Osteoblast (primary cell): ENCODE measurements at places on chromosomes 6 and 20. TPM values are rescaled to one million over a fixed set of nuclear protein-coding genes. Genes with fewer than 3 reads are reported as not detected.

Gene SRMS
- not detected in 2 replicates for total RNA-seq

GRCh38 chr6:82251942-82252341 lies 4.4 kb upstream of the IBTK start:
- peak; percentile 89 for DNase-seq

DNA sequence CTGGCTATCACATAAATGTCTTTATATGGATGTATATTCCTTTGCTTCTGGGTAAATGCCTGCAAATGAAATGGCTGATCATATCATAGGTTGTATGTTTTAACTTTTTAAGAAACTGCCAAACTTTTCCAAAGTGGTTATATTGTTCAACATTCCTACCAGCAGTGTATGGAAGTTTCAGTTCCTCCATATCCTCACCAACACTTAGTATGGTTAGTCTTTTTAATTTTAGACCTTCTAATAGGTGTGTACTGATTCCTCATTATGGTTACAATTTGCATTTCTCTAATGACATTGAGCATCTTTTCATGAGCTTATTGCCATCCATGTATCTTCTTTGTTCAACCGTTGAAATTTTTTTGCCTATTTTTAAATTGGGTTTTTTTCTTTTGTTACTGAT lies 155.4 kb downstream of the ZFAND3 start:
- no peak for DNase-seq

Gene DSP
- 84.0 and 119 TPM in 2 replicates for total RNA-seq

DNA sequence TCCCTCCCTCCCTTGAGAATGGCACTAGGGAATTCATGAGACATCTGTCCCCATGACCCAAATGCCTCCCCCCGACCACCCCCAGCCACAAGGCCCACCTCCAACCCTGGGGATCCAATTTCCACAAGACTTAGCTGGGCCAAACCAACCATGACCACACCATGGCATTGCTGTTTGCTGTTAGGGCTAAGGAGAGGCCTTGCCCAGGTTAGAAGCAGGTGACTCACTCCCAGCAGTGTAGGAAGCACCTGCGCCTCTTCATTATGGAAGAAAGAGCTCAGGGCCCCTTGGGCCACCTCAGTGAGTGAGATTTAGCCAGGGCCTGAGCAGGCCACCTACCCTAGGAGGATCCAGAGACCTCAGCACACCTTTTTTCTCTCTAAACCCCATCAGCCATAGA lies 337.9 kb downstream of the TAF4 start:
- DNase-seq, result peak; percentile 27

- DNase-seq, result peak; percentile 79
Measured at GRCh38 chr20:63093966-63094766, 87.4 kb upstream of the BHLHE23 start.

- no peak for DNase-seq
Measured at GRCh38 chr6:136960781-136961180, 38.7 kb downstream of the SLC35D3 start.

DNA sequence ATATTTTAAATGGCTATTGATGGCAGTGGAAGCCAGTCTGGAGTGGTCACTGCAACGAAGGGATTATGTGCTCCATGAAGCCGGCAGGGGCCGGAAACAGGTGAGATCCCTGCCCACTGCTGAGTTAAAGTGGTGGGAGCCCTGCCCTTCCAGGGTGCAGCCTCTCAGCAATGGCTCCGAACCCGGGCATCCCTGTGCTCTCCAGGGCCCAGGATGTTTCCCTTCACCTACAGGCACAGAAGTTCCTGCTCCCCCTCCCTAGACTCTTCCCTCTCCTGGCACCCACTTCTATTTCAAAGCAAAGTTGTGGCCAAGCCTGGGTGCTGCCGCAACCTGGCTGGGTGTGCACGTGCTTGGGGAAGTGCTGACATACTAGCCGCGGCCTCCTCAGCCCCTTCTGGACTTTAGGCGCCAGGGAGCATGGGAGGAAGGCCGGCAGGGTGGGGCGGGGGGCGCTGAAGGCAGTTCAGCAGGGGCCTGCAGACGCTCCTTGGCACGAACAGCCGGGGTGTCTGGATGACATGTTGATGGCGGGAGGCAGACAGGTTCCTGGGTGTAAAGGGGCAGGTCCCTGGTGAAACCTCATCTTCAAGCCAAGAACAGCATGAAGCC lies 452.3 kb downstream of the HTR1B start:
- peak; percentile 49 for DNase-seq

DNA sequence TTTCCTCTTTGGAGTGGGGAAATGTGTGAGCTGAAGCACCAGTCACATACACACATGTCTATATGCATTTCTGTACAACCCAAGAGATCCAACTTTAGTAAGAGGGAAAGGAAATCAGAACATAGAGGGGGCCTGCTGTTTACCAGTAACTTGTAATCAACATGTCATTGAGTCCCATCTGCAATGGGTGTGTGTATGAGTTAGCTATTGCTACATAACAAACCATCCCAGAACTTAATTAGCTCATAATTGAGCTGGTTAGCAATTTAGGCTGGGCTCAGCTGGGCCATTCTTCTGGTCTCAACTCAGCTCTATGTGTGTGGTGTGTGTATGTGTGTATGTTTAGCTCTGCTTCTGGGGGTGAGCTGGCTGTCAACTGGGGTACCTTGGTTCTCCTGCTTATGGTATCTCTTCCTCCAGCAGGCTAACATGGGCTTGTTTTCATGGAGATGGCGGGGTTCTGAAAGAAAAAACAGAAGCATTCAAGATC lies 10.3 kb upstream of the RPP40 start:
- no peak for DNase-seq

Gene SLX4IP
- 4.0 and 4.7 TPM in 2 replicates for total RNA-seq

DNA sequence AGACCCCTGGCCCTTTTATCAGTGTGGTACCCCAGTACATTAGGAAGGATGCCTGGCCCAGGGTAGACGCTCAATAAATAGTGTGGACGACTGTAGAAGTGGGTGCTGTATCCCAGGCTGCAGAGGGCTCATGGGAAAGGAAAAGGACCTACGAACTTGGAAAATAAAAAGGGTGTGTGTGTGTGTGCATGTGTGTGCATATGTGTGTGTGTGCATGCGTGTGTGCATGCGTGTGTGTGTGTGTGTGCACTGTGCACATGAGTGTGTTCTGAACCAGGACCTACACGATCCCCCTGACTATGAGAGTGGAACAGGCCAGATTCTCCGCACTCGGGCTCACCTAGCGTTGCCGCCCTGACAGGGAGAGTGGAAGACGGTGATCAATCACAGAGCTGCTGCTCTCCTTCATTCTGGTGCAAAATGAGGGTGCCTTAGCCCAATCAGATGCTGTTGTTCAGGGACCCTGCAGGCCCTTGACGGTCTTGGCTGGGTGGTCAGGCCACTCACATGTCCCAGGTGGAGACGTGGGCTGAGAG lies 3.5 kb upstream of the UNC93A start:
- DNase-seq, result no peak

DNA sequence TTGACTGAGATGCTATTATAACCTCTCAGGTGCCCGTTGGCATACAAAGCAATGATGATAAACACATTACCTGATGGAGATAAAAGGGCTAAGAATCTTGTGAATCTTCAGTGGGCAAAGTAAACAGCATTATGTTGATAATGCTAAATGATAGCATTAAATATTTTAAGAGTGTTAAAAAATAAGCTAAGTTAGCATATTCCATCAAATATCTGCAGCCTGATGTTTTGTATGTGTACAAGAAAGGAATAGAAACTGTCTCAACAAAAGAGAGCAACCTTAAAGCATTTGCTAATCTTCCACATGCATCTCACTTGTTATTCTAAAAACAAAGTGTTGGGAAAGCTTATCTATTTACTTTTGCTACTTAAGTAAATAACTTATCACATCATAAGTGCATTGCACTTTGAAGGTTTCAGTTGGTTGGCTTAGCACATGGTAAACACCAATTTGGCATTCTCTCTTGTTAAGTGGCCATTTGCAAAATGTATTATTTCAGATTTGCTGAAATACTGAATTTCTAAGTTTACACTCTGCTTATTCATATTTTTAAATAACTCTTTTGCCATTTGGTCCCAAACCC lies 151.6 kb downstream of the SYNDIG1 start:
- DNase-seq, result no peak

DNA sequence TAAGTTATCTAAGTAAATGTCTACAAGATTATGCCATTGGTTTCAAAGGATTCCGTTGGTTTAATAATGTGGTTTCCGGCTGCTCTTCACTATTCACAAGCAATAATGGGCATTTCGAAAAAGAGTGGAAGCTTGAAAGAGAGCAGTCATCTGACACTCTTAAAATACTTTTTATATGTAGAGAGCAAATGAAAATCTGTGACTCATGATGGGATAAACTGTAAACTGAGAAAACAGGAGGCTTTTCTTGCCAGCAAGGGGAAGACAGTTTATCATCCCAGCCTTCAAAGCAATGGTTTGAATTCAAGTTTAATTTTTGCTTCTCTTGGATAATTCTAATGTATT lies 145.7 kb downstream of the KHDC1L start:
- DNase-seq, result peak; percentile 55

DNA sequence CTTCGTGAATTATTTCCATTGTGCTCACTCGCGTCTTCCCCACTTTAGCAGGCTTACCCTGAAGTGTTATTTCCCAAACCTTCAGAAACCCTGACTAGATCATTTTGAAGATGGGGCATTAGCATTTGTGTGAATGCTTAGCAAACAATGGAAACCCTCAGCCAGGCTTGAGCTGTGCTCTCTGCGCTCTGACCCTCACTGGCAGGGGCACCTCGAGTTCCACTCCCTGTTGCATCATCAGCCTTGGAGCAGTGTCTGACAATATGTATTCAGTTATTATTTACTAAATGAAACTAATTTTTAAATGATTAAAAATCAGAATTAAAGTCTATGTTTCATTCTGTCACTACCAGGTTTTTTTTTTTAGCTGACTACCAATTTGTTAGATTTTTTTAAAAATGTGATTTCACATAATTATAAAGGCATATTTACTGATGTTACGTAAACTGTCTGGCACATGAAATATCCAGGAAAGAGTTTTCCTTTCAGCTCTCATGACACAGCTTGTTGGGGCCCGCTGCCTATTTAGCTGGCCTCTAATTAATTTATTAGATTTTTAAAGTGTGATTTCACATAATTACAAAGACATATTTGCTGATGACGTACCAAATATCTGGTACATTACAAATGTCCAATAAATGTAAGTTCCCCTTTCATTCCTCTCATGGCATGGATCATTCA lies 155.2 kb downstream of the PACRG start:
- no peak for DNase-seq

Gene SPTLC3
- 14.8 and 15.9 TPM in 2 replicates for total RNA-seq

Gene CGA
- total RNA-seq, result not detected in 2 replicates

- DNase-seq, result no peak
Measured at GRCh38 chr6:138673346-138674014, 100.1 kb upstream of the CCDC28A start.

DNA sequence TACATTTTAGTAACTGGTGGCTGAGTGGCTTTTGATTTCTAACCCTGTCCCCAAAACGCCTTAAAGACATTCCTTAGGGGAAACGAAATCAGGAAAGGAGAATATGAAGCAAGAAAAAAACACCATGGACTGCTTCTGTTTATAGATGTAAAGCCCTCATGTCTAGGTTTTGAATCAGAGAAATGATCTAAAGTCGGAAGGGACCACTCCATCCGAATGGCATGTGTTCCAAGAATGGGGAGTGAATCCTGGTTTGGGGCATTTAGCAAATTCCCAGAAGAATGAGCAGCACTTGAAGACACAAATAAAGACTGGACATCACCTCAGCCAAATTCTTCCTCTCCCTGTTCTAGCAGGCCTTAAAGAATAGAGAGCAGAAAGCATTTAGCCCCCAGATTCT lies 65.6 kb downstream of the CAP2 start:
- DNase-seq, result no peak

Gene RALGAPA2
- total RNA-seq, result 6.2 and 7.7 TPM in 2 replicates

DNA sequence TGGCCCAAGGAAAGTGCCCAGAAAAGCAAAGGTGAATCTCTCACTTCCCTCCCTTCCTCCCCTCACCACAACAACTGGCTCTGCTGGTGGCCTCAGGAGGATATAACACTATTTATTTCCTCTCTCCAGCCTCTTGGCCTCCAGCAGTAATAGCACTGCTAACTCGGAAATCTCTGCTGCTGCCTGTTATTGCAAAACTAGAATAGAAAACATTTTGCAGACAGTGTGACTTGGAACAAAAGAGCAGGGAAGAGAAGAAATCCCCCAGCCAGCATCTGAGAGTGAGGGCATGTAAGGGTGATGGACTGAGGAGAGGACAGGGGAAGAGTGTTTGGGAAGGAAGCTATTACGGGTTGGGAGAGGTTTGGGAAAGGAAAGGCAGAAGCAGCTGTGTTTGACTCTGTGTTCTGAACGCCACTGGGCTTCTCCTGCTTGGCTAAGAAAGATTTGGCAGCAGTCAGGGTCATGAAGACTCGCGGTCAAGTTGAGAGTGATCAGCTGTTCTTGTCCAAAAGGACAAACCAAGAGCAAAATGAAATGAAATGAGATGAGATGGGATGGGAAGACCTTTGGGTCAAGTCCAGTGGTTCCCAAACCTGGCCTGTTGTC lies 81.0 kb upstream of the SNX9 start:
- no peak for DNase-seq

GRCh38 chr20:53903652-53903987 lies 166.8 kb downstream of the BCAS1 start:
- no peak for DNase-seq

- no peak for DNase-seq
Measured at GRCh38 chr6:151392427-151392826, 1.1 kb upstream of the ZBTB2 start.

DNA sequence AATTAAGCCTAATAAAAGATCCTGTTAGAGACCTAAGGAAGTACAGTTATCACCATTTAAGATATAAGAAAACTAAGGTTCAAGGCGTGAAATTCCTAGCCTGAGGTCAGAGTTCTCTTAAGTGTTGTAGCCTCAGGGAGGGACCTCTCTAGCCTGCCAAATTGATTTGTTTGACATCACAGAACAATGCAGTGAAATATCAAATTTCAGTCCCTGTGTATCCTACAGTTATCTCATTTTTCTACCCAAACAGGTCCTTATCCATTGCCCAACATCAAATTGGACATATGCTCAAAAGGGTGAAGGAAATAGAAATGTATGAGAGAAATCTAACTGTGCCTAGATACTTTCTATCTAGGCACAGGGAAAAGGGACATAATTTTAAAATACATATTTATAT lies 63.0 kb downstream of the NCOA7 start:
- no peak for DNase-seq

Gene FKBP1C
- total RNA-seq, result 0.88 and 1.1 TPM in 2 replicates

Gene SNRPB2
- total RNA-seq, result 50.3 and 60.4 TPM in 2 replicates

Gene COMMD7
- total RNA-seq, result 61.2 and 69.2 TPM in 2 replicates

Gene RCAN2
- 14.1 and 15.6 TPM in 2 replicates for total RNA-seq

- no peak for DNase-seq
Measured at GRCh38 chr6:87721311-87721710, 19.3 kb upstream of the AKIRIN2 start.

GRCh38 chr6:107331409-107332386 lies 127.7 kb downstream of the PDSS2 start:
- no peak for DNase-seq

DNA sequence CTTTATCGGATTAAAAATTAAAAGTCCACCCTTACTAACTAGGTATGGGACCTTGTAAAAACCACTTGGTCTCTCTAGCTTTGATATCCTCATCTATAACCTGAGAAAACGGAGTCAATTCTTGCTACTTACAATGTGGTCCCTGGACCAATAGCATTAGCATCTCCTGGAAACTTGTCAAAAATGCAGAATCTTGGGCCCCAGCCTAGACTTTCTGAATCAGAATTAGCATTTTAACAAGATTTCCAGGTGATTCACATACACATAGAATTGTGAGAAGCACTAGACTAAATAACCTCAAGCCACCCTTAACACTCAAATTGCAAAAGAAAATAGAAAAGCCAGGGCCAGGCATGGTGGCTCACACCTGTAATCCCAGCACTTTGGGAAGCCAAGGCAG lies 96.6 kb downstream of the RNGTT start:
- no peak for DNase-seq

Gene GSTA1
- not detected in 2 replicates for total RNA-seq
